ENCODE measurements at places on chromosomes 3 and 15. TPM values are rescaled to one million over a fixed set of nuclear protein-coding genes. Genes with fewer than 3 reads are reported as not detected.

The IL20RB gene
- total RNA-seq, result 1.8 TPM

The ETFA gene
- 111 TPM for total RNA-seq

The GABRA5 gene
- not detected for total RNA-seq

The ZNF80 gene
- total RNA-seq, result not detected

The CFAP91 gene
- 0.73 TPM for total RNA-seq

The AMOTL2 gene
- 25.7 TPM for total RNA-seq

The IGSF10 gene
- total RNA-seq, result under 0.01 TPM

The FGF12 gene
- under 0.01 TPM for total RNA-seq

The TASOR gene
- total RNA-seq, result 43.0 TPM

The SACM1L gene
- 26.0 TPM for total RNA-seq

The ZMAT3 gene
- 20.2 TPM for total RNA-seq

The CCR2 gene
- total RNA-seq, result not detected

The MAP2K1 gene
- total RNA-seq, result 25.6 TPM

The RPP25 gene
- total RNA-seq, result 13.6 TPM

The CD80 gene
- not detected for total RNA-seq

The BLM gene
- total RNA-seq, result 12.1 TPM

The ITPKA gene
- total RNA-seq, result 1.1 TPM

The GRAMD1C gene
- total RNA-seq, result 1.8 TPM

The GOLGA8N gene
- 2.2 TPM for total RNA-seq

The C3orf85 gene
- not detected for total RNA-seq

The NAALADL2 gene
- total RNA-seq, result 19.0 TPM

The AHSG gene
- not detected for total RNA-seq

The POPDC2 gene
- total RNA-seq, result under 0.01 TPM

The AGBL1 gene
- total RNA-seq, result not detected

The NEK10 gene
- total RNA-seq, result 9.2 TPM

The ZPLD1 gene
- not detected for total RNA-seq

The STARD5 gene
- 5.3 TPM for total RNA-seq

The SERINC4 gene
- 0.20 TPM for total RNA-seq

The SEMA7A gene
- total RNA-seq, result 10.3 TPM

The UNC13C gene
- total RNA-seq, result not detected

The PAK6 gene
- total RNA-seq, result not detected

The EXD1 gene
- total RNA-seq, result not detected

The HTR3E gene
- not detected for total RNA-seq

The LRRC58 gene
- total RNA-seq, result 51.2 TPM

The TRH gene
- not detected for total RNA-seq

The KLF15 gene
- total RNA-seq, result 2.0 TPM

The SLC24A5 gene
- not detected for total RNA-seq

The MRAS gene
- 19.9 TPM for total RNA-seq

The SLC2A2 gene
- total RNA-seq, result not detected

The CACNA1D gene
- under 0.01 TPM for total RNA-seq

The SLC22A13 gene
- total RNA-seq, result 1.2 TPM

The ITIH3 gene
- not detected for total RNA-seq

The TPRG1 gene
- total RNA-seq, result 0.78 TPM

The SHISA5 gene
- total RNA-seq, result 122 TPM

The GOLGA8K gene
- not detected for total RNA-seq

The HGD gene
- not detected for total RNA-seq

The AADAC gene
- total RNA-seq, result not detected

The TGM5 gene
- not detected for total RNA-seq

The DGKG gene
- 1.4 TPM for total RNA-seq

The SAMD7 gene
- not detected for total RNA-seq

The OR5K2 gene
- not detected for total RNA-seq

The RAB6B gene
- total RNA-seq, result 0.37 TPM

The VWA5B2 gene
- not detected for total RNA-seq

The RAD51 gene
- 4.0 TPM for total RNA-seq

The ADAMTS17 gene
- 0.73 TPM for total RNA-seq

The TMEM42 gene
- total RNA-seq, result 17.6 TPM

The MCF2L2 gene
- 1.6 TPM for total RNA-seq

The PLCD1 gene
- total RNA-seq, result 27.2 TPM

The MEX3B gene
- 2.0 TPM for total RNA-seq
